NCI-H774 (cell line): ENCODE measurements at places on chromosomes 6 and 20.

DNA sequence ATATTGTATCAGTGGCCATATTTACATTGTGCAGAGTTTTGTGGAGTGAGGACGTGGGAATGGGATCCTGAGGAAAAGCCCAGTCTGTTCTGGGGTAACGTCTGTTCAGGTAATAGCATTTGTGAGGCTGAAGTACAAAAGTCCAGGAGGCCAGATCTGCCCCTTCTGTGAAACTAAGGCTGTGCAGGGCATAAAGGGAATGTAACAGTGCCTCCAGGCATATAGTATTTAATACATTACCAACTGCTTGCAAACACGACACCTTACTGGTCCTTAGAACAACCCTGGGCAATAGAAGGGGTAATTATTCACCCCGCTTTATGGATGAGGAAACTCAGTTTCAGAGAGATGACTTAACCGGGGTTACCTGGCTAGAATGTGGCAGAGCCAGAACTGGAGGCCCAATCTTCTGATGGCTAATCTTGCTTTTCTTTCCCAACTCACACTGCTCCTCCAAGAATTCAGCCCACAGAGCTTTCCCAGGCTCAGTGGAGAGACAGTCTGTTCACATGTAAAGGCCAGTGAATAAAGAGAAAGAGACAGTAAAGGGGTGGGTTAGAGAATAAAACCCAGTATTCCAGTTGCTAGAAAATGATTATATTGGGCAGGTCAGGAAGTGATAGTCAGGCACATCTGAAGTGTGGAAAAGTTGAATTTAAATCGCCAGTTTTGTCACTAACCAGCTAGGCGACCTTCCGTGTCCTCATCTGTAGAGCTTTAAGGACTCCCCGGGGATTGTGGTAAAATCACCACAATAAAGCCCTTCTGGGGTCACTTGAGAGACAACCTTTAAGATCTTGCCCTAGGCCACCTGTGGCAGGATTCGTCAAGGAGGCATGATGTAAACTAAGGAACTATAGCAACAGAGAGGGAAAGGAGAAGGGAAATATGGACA is 280.7 kb upstream of the CITED2 start:
- DNase-seq: no peak

DNA sequence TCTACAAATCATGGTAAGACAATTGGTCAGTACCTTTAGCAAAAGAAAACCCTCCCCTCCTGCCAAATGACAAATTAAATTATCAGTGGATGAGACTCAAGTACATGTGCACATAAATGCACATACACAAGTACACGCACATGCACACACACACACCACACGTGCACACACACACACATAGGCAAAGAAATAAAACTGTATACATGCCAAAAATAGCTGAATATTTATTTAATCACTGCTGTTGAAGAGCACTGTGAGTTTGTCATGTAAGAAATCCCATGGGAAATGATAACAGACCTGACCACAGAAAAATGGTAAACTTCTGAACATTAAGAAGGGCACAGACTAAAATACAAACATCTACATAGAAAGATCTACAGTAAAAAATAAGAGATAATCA is 46.6 kb upstream of the TNFAIP3 start:
- DNase-seq: no peak

DNA sequence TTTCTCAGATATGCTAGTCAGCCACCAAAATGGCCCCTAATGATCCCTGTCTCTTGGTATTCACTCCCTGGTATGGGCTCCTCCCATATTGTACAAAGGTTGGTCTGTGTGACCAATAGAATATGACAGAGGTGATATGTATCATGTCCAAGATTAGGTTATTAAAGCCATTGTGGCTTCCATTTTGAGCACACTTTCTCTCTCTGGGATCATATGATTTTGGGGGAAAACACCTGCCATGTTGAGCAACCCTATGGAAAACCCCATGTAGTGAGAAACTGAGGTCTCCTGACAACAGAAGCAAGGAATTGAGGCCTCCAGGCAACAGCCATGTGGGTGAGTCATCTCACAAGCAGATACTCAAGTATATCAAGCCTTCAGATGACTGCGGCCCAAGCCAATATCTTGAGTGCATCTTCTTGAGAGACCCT is 7.1 kb upstream of the ZNF318 start:
- no peak for DNase-seq

- peak; percentile 12 for DNase-seq
Observed at GRCh38 chr6:147711476-147711875, 203.0 kb downstream of the SAMD5 start.

DNA sequence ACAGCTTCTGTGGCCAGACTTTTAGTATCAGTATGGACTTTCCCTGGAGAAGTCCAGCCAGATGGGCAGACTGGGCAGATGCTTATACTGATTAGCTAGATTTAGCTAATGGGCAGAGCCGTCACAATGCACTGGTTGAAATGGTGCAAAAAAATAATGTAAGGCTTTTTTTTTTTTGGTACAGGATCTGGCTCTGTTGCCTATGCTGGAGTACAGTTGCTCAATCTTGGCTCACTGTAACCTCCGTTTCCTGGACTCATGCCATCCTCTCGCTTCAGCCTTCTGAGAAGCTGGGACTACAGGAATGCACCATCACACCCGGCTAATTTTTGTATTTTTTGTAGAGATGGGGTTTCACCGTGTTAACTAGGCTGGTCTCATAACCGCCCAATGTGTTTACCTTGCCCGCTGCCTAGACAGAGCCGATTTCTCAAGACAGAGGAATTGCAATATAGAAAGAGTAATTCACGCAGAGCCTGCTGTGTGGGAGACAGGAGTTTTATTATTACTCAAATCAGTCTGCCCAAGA is 16.4 kb upstream of the KIFC1 start:
- DNase-seq: no peak

DNA sequence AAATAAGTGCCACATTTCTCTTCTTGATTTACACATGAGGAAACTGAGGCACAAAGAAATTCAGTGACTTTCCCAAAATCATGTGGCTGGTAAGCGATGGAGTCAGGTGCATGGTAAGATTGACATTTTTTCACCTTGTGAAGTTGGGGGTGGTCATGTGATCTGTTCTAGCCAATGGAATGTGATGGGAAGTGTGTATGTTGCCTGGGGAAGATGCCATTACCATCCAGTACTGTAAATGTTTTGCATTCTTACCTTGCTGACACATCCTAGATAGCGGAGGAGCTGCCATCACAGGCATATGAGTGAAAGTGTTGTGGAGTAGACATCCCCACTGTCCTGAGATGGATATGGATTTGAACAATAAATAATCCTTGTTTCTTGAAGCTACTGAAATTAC is 499.6 kb upstream of the SULF2 start:
- no peak for DNase-seq

- no peak for DNase-seq
Observed at GRCh38 chr6:28226460-28226859, 1.4 kb downstream of the ZSCAN9 start.

DNA sequence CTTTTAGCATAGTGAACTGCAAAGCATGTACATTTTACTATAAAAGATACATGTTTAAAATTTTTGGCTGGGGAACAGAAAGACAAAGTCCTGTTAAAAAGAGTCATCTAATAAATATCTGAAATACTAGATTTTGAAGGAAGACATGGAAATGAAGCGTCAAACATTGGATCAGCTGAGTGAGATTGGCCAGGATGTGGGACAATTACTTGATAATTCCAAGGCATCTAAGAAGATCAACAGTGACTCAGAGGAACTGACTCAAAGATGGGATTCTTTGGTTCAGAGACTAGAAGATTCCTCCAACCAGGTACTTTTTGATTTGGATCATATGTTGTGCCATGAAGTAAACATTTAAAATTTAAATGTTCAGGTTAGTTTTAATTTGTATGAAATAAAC is 162.3 kb downstream of the UTRN start:
- no peak for DNase-seq

- DNase-seq: no peak
Observed at GRCh38 chr6:133787859-133788505, 100.9 kb upstream of the TCF21 start.
